H4 (cell line): ENCODE measurements at places on chromosomes 5 and 9. TPM values are rescaled to one million over a fixed set of nuclear protein-coding genes. Genes with fewer than 3 reads are reported as not detected.

DNA sequence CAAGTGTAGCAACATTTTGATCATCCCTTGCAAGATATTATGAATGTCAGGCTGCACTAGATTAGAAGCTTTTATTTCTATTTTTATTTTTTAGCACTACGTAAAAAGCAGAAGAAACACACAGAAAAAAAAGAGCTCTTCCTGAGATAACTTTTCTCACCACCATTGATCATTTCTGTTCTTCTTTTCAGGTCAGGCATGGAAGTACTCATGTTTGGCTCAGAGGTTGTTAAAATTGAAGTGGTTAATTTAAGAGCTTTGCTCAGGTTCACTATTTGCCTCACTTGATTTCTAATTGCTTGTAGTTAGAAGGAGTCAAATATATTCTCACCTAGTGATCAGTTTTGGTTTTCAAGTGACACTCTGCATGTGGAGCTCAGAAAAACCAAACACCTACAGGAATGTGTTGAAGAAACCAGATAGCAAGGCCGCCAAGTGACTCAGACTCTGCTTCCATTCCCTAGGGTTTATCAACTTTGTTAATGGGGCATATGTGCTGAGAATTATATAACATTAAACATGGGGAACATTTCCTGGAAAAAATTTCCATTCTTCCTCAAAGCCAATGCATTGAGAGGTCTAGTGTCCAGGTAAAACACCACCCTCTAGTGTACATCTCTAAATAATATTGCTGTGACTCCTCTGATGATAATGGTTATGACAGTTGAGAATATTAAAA, 679.8 kb downstream of the CETN3 start:
- peak; percentile 35 for DNase-seq

GRCh38 chr5:166994226-166994625, 1297.2 kb upstream of the WWC1 start:
- no peak for DNase-seq

DNA sequence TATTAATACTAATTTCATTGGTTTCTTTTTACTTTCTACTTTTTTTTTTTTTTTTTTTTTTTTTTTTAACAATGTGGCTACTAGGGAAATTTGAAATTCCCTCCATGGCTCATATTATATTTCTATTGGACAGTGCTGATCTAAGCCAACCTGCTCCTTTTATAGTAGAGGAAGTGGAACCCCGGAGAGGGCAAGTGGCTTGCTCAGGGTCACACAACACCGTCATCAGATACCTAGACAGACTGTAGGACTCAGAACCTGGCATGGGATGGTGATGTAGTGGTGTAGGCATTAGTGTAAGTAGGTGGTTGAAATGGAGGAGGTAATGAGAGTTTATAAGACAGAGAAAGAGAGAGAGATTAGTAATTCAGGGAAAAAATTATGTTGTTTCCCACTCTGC, 10.8 kb downstream of the ZNF618 start:
- DNase-seq = no peak

Gene PCDHB10
- 2.9 and 4.5 TPM in 2 replicates for total RNA-seq

GRCh38 chr5:101806410-101806809, 489.7 kb downstream of the SLCO4C1 start:
- no peak for DNase-seq

DNA sequence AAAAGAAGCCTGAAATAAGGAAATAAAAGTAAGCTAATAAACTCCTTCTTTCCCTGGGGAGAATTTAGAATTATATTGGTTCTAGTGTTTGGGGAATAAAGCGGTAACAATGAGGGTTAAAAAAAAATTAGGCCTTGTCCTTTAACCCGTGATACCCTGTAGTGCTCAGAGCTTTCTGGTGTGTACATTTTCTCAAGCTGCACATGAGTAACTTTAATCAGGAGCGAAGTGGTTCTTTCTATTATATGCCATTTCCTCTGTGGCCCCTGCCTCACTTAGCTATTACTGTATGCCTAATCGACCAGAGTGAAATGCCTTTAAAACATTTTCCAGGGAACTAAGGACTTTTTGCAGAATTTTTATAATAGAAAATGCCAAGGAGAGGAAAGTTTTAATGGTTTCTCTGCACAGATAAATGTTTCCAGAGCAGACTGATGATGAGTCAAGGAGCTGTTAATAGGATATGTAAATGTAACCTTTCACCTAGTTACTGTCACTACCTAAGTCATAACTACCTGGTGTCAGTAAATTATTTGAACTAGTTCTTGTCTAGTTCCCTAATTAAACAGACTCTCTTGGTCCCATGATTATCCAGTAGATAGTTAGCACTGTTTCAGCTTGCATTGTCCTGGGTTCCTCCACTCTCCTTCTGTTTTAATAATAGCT, 7.6 kb downstream of the PAM start:
- DNase-seq = no peak

DNA sequence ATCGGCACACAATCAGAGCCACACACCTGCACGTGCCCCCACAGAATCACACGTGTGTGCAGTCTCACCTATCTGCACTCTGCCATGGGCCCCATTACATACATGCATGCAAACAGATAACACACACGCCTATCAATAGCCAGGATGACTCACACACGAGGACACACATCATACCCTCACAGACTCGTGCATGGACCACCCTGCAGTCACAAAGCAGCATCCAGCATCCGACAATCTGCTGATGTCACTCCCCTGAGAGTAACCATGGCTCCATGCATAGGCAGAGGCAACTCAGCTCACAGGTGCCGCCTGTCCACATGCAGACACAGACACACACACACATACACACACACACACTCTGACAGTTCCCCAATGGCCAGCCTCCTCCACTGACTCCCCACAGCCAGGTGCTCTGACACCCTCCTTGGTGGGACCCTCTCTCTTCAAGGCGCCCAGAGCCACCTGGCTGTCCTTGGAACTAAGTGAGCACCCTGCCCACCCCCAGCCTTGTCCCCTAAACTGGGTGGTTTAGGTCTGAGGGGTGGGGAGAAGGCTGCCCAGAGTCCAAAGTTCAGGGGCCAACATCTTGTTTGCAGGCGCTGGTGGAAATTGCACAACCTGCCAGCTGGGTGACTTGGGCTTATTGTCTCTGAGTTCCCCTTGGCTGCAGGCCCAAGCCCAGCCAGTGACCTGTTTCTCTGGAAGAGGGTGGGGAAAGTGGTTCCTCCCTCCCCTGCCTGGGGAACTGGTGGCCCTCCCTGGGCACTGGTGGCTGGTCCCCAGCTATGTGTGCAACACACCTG, 34.6 kb upstream of the NEK6 start:
- peak; percentile 71 for DNase-seq

DNA sequence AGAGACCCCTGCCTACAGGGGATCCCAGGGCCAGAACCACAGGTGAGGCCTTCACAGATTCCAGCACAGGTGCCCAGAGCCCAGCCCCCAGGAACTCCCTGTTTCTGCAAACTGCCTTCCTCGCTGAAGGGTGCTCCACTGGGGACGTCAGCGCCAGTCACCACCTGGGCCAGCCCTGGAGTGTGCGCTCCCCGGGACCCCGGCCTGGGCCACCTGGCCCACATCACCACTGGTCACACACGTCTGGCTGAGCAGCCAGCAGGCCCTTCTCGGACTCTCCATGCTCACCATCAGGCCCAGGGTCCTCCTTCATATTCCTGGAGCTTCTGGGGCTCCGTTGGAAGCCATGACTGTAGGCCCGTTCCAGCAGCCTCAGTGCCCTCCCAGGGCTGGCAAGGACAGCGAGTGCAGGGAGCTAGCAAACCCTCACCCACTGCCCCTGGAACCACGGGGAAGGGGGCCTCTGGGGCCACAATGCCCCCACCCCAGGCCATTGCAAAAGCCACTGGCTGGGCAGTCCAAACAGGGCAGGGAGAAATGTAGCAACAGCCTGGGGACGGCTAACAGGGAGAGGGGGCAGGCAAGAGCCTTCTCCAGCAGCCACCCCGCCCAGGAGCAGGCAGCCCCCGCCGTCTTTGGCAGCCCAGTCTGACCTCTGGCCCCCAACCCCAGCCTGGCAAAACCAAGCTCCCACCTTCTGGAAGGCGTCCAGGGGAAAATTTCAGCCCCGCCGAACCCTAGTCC, 1.3 kb downstream of the AGPAT2 start:
- no peak for DNase-seq

Gene ARPC5L
- total RNA-seq = 22.1 and 35.7 TPM in 2 replicates

GRCh38 chr9:68709291-68710110, 4.5 kb downstream of the PIP5K1B start:
- no peak for DNase-seq

DNA sequence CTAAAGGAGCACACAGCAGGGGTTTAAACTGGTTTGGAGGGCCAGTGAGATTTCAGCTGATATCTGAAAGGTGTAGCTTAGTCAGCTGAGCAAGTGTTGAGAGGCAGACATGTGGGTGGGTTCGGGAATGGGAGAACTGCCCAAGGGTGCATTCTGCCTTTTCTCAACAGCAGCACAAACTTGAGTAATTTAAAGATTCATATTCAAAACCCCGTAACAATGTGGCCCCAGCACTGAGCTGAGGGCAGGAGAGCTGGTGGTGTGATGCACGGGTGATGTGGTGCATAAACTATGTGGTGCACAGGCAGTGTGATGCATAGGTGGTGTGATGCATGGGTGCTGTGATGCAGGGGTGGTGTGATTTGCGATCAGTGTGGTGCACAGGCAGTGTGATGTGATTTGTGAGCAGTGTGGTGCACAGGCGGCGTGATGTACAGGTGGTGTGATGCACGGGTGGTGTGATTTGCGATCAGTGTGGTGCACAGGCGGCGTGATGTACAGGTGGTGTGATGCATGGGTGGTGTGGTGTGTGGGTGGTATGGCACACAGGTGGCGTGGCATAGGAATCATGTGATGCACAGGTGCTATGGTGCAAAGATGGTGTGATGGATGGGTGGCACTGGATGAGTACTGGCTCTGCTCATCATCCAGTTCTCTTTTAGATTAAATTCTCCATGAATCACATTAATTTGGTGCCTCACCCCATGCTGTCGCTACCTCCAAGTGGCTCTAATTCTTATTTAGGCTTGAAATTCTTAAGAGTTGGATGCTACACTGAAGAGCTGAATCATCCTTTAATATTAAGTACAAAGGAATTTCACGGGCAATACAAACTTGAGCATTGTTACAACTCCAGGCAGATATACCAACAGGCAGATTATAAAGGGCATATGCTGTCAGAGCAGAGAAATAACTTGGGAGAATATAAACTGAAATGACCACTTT, 53.6 kb downstream of the DAP start:
- DNase-seq = no peak
